ENCODE measurements at places on chromosomes 16 and 17. TPM values are rescaled to one million over a fixed set of nuclear protein-coding genes. Genes with fewer than 3 reads are reported as not detected.

DNA sequence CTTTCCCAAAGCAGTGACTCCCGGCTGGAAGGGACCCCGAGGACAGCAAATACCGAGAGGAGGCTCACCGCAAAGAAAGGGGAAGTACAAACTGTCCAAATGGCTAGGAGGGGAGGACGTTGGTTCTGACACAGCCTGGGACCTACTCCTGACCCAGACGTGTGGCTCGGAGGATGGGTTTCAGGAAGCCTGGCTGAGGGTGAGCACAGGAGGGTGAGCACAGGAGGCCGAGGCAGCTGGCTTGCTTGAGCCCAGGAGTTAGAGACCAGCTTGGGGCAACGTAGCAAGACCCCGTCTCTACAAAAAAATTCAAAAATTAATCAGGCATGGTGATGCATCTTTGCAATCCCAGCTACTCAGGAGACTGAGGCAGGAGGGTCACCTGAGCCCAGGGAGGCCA lies 83.2 kb downstream of the C16orf78 start:
- H3K27ac ChIP-seq = no peak overlapping the region
- H3K4me3 ChIP-seq = no peak overlapping the region
- DNase-seq = peak; percentile 29
- H3K4me1 ChIP-seq = no peaks in the 10 kb centered on the region
- no peaks in the 10 kb centered on the region for H3K36me3 ChIP-seq

DNA sequence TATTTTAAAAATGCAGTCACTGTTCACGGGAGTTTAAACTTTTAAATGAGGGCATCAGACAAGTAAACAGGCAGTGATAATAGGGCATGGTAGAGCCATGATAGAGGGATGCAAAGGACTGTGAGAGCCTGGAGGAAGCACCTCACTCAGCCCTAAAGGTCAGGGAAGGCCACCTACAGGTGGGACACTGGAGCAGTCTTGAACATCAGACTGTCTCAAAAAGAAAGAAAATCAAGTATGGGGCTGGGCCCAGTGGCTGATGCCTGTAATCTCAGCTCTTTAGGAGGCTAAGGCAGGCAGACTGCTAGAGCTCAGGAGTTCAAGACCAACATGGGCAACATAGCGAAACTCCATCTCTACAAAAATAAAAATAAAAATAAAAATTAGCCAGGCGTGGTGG lies 31.0 kb upstream of the DHRS7B start:
- H3K27ac ChIP-seq = peak overlapping the region; percentile 65
- peaks cover 11% of the 10 kb centered on the region for H3K4me1 ChIP-seq
- no peak overlapping the region for H3K4me3 ChIP-seq

TVP23B gene
- total RNA-seq = 33.0 TPM

DNA sequence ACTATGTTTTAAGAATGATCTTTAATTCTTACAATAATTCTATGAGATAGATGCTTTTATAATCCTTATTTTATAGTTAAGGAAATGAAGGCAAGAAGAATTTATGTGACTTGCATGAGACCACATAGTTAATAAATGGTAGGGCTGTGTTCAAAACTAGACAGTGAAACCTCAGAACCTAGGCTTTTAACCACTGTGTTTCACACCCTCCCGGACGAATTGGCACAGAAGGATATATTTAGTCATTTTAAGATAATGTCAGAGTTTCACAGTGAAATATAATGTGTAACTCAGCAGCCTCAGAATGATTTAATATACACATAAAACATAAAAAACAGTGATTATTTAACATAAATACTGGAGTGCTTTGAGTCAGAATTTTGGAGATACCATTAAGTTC lies 57.0 kb downstream of the NSRP1 start:
- no peak overlapping the region for H3K27ac ChIP-seq
- H3K27me3 ChIP-seq = no peaks in the 10 kb centered on the region
- DNase-seq = no peak

Data from Caco-2 (cell line).